Foreskin melanocyte (primary cell): ENCODE measurements at places on chromosomes 1 and 21.

DNA sequence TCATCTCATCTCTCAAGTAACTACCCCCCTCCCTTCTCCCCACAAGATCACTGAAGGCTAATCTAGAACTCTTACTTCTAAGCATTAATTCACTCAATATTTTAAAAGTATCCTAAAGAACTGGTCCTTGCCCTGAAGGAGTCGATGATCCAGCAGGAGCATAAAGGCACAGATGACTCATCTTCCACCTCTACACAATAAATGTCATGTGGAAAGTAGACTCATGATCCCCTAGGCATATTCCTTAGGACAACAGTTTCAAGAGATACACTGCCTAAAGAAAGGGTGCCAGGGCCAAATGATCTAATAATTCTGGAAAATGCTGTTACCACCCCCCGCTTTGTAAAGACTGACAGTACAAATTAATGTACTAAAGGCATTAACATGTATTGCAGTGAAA, 85.8 kb upstream of the DIRAS3 start:
- no peak for DNase-seq

DNA sequence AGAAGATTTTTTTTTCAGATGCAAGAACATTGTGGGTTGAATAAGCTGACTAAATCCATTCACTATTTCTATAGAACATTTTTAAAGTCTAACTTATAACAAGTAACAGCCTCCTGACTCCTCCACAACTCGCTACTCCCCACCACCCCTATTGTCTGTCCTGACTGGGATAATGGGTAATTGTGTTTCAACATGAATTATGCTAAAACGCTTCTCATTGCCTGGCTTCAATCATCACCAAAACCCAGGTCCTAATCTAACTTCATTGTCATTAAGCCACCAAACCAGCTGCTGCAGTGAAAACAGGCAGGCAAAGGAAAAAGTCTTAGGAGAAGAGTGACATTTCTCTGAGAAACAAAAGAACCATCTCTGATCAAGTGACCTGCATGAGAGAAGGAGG, 30.0 kb downstream of the TNR start:
- DNase-seq: no peak

DNA sequence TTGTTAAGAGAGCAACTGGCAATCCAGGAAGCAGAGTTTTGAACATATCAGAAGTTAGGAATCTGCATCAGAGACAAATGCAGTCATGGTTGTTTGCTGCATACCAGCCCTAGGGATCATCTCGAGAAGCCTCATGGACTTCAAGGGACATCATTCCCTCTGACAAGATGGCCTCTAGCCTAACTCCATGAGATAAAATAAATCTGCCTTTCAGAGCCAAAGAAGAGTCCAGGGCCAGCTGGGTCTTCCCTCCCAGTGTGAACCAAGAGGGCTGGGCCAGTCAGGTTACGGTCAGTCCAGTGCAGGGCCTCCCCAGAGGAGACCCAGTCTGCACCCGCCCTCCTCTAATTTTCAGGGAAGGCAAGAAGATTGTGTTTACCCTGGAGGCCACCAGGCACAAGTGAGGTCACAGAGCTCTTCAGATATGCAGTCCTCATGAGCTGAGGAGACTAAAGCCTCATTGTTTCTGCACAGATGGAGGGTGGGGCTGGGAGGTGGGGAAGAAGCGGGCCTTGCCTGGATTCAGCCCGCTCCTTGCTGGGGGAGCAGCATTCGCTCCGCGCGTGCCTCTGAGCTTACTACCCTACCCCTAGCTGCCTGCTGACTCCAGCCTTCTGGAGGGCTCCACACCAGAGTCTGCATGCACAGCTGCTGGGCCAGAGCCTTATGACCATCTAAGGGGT, 52.8 kb downstream of the CAPN2 start:
- DNase-seq: peak; percentile 98

DNA sequence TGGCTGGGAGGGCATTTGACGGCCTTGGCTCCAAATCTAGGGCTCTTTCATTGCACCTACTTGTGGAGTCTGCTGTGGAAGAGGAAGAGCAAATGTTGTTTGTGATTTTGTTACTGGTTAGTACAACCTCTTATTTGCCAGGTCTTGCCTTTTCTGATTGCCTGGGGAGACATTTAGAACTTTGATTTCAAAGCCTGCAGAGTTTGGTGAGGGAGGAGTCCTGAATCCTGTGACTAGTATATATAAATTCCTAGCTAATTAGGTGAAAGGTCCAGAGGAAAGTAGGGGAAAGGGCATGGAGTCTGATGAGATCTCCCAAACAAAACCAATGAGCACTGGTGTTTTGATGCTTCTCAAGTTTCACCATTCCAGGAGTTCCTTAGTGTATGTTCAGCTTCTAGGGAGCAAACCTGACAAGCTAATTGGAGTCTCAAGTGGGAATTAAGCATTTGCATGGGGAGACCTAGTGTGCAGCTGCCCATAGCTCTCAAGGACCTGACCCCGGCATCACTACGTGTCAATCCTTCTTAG, 5.1 kb upstream of the HMGCS2 start:
- no peak for DNase-seq

- DNase-seq: no peak
These were observed 281.7 kb upstream of the ESRRG start for GRCh38 chr1:217004776-217005436.

DNA sequence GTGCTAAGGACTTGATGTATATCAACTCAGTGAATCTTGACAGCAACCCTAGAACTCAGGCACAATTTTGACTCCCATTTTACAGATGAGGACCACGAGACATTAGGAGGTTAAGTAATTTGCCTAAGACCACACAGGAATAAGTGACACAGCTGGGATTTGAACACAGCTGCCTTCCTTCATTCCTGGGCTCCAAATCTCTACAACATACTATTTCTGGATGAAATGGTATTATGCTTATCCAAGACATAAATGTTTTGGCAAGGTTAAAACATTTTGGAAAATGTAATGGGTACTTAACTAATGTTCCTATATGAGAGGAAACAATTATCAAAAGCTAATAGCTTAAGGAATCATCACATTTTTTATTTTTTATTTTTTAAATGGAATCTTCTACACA, 4.8 kb downstream of the CLDN8 start:
- no peak for DNase-seq

GRCh38 chr1:203638103-203638475, 11.5 kb downstream of the ATP2B4 start:
- DNase-seq: no peak

- DNase-seq: no peak
These were observed 30.0 kb downstream of the PODN start for GRCh38 chr1:53091841-53092645.

GRCh38 chr1:246066573-246066972, 440.5 kb downstream of the SMYD3 start:
- no peak for DNase-seq

- DNase-seq: no peak
These were observed 82.9 kb downstream of the NIBAN1 start for GRCh38 chr1:184891440-184891839.

GRCh38 chr1:204198348-204199340, 2.4 kb upstream of the KISS1 start:
- no peak for DNase-seq
